NT2/D1 (cell line): ENCODE measurements at places on chromosomes 3 and 15.

DNA sequence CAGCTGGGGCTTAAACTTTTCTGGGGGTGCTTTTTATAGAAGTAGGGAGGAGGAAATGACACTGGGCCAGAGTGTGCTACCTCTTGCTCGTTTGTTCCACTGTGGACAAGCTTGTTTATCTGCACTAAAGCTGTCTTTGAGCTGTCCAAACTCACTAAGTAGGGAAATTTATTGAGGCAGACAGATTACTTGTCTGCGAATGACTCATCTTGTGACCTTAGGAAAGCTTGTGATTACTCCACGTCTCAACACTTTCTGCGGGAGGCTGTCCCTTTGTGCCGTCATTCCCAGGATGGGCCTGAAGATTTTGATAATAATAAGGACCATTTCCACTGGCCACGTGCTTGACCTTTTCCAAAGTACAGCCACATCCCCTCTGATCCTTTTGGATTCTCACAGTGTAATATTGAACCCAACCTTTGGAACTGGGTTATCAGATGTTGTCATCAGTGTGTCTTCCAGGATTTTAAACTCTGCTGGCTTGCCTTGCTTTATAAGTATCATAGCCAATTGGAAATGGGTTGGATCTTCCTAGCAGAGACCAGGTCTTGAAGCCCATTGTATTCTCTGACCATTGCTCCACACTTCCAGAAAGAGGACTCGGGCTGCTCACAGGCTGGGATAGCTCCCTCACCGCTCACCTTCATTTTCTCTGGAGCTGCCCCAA, 84.7 kb downstream of the AGBL1 start:
- DNase-seq: no peak

DNA sequence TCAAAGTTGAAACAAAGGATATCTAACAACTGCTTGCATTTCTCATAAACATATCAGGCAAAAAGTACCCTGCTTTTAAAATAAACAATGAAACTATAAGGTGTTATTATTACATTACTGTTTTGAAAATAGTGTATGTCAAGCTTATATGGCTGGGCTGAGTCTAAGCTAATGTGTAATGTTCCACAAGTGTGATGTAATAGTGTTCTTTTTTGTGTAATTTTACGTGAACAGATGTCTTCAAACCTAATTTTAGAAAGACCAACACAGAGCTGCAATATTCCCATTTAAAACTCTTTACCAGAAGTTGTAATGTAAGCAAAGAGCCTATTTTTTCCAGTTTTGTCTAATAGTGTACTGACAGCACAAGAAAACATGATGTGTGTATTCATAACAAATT, 34.0 kb downstream of the MINDY2 start:
- no peak for DNase-seq

DNA sequence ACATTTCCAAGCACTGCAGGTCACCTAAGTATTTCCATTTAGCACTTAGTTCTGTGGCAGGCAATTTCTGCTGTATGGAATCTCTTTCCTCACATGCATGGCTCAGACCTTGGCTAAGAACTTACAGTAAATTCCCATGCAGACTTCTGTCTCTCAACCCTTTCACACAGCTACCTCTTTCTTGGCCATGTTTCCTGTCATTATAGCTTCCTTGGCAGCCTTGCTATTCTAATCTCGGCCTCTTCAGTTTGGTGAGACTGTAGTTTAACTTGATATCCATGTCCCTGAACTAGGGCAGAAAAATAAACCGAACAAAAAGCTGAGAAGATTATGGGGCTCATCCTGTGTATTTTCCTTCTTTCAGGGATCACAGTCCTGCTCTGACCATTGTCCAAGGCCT, 96.0 kb downstream of the SPATA16 start:
- no peak for DNase-seq

GRCh38 chr3:131778526-131778925, 256.3 kb downstream of the CPNE4 start:
- no peak for DNase-seq

- DNase-seq: no peak
Measured at GRCh38 chr15:58329781-58330671, 101.8 kb upstream of the LIPC start.

- no peak for DNase-seq
Measured at GRCh38 chr15:81484086-81484955, 110.3 kb upstream of the TMC3 start.

DNA sequence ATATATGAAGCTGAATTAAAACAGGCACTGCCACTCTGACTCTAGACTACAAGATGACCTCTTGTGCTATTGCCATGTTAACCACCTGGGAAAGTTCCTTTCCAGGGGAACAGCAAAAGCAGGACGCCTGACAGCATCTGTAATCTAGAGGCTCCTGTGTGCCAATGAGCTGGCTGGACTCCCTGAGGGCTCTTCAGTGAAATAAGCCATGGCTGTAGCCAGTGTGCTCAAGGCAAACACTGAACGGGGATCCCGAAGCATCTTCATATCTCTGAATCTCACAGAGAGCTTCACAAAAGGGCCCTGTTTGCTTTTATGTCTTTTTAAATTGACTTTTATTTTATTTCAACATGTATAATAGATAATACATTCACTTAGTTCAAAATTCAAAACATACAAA, 57.2 kb downstream of the BFSP2 start:
- DNase-seq: no peak

GRCh38 chr15:62953021-62953420, 89.5 kb upstream of the TPM1 start:
- no peak for DNase-seq

- no peak for DNase-seq
Measured at GRCh38 chr15:71598741-71599140, 211.6 kb upstream of the NR2E3 start.

DNA sequence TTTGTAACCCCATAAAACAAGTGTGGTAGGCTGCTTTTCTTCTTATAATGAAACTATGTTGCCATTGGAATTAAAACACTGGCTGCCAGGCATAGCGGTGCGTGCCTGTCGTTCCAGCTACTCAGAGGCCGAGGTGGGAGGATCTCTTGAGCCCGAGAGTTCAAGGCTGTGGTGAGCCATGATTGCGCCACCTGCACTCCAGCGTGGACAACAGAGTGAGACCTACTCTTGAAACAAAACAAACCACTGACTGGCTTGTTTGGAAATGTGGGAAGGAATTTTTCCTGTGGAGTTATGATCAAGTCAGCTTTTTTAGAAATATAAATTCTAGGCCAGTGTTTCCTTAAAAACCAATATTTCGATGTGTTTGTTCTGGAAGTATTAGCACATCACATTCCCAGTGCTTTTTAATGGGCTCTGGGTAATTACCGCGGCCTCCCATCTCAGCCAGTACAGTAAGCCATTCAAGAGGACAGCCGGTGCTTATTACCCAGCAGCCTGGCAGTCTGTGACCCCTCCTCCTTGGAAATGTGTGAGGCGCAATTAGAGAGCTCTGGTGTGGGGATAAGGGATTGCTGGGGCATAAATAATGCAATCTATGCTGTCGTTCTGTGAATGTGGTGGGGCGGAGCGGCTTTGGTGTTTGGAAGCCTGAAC, 58.3 kb upstream of the TRAK1 start:
- no peak for DNase-seq

DNA sequence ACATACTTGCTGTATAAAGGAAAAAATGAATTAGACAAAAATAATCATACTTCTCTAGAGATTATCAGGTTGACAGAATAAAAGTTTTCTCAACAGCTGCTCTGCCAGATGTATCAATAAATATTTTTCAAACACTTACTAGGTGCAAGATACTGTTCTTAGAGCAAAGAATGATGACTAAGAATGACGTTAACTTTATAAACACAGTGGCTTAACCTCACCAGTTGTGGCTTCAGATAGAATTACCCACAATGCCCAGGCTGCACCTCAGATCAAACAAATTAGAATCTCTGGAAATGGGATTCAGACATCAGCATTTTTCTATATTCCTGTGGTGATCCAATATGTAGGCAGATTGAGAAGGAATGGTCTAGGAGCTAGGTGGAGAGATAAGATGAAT, 422.4 kb upstream of the ATP11B start:
- no peak for DNase-seq

DNA sequence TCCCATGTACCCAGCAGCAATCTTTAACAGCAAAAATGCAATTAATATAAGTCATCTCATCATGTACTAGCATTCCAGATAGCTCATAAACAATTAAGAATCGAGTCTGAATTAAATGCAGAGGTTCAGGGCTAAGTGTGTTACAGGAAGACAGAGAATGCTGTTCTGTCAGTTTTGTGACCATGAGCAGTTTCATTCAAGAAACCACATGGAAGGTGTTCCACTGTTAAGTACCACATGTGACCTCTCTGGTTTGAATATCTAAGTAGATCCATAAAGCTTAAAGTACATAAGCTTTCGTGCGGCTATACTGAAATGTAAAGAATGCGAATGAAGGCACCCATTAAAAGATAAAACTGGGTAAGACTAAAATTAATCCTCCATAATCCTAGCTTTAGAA, 272.3 kb downstream of the IL5RA start:
- no peak for DNase-seq

- DNase-seq: no peak
Measured at GRCh38 chr3:39138804-39139415, 14.5 kb downstream of the CSRNP1 start.

GRCh38 chr15:97654481-97655076, 305.9 kb upstream of the ARRDC4 start:
- DNase-seq: no peak
